ENCODE measurements at places on chromosomes 5 and 9.

DNA sequence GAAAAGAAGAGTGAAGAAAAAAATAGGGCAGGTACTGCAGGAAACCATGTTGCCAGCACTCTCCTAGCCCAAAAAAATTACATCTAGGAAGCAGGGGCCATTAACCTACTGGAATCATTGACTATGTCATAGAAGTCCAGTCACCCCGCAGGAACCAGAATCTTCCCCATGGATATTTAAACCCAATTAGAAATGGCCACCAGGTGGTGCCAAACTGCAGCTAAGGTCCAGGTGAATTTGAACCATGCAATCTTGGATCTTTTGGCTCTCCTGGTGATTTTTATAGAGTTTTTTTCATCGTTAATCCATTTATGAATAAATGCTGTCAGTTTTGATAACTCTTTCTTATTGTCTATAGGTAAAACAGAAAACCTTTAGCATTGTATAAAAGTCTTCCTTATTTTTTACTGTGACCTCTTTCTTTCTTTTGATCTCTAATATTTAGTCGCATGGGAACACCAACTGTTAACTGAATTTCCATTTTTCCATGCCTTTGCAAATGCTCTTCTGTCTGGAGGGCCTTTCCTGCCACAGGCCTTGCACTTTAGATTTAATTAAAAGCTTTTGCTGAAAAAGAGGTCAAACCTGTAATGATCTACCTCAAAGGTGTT lies 147.5 kb upstream of the FGF10 start:
- DNase-seq, result peak; percentile 26

DNA sequence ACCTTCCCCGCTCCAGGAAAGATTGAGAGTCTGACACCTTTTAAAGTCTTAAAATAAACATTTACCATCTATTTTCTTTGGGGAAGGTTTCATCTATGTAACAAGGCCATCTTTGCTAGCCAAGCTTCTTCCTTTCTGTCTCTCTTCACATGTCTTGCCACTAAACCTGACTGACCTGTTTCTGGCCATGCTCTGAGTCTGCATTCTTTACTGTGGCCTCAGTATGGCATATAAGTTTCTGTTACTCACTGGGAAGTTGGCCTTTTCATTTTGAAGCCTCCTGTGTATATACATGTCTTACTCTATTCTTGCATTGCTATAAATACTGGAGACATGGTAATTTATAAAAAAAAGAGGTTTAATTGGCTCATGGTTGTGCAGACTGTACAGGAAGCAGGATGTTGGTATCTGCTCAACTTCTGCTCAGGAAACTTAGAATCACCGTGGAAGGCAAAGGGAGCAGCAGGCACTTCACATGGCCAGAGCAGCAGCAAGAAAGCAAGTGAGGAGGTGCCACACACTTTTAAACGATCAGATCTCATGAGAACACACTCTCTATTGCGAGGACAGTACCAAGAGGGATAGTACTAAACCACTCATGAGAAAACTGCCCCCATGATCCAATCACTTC lies 48.1 kb downstream of the KCNV2 start:
- DNase-seq, result no peak

GRCh38 chr5:170070556-170071412 lies 34.9 kb upstream of the FOXI1 start:
- peak; percentile 51 for DNase-seq

GRCh38 chr9:12814877-12815237 lies 40.0 kb downstream of the LURAP1L start:
- no peak for DNase-seq

Data from COLO829 (cell line).